AG10803 (cell line): ENCODE measurements at places on chromosomes 11 and 22.
A peak's percentile ranks its signal among the peaks of the same experiment; 100 is the strongest.

GRCh38 chr11:86043765-86044503 is 24.9 kb downstream of the PICALM start:
- no peak for DNase-seq

DNA sequence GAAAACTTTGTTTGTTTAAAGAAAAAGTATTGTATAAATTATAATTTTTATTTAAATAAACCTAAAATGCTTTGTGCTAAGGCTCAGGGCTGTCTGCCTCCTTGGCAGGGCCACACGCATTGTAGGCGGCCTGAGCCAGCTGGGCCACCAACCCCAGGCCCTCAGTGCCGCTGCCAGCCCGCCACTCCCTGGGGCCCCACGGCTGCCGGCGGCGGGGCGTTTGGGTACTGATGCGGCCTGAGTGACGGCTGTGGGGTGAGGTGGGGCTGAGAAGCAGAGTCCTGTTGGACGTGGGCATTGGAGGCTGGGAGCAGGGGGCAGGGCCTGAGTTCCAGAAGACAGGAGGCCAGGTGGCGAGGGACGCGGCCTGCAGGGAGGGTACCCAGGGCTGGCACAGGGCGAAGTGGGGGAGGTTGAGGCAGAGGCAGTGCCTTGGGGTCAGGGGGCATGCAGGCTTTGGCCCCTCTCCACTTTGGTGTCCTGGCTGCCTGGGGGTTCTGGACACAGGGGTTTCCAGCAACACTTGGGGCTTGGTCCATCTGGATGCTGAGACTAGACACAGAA is 58.3 kb downstream of the CERK start:
- no peak for DNase-seq

DNA sequence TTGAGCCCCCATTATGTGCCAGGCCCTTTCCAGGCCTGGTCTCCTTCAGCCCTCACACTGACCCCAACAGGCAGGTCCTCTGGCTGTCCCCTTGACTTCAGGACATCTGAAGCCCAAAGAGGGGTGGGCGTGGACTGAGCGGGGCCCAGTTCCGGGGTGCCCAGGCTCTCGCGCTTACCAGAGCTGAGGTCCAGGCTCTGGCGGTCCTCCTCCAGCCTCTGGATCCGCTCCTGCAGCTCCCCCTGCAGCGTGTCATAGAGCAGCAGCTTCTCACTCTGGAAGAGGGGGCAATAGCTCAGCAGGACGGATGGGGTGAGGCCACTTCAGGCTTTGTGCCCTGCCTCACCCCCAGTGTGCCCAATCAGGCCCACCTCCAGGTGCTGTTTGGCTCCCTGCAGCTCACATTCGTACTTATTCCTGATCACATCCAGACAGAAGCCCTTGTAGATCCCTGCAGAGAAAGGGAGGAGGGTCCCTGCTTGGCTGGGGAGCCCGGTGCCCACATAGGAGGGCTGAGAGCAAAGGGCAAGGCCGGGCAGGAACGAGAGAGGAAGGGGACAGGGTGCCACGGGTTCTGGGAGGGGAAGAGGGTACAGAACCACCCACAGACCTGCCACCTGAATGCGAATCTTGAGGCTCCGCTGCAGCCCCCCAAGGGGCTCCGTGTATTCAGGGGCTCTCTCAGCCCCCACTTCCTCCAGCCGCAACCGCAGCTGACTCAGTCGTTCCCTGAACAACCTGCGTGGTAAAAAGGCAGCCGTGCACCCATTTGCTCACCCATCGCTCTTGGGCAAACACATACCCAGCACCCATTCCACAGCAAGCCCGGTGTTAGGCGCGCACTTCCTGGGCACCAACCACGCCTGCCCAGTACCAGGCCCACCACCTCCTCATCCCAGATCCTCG is 4.1 kb downstream of the BRMS1 start:
- no peak for DNase-seq

- DNase-seq, result no peak
Observed at GRCh38 chr11:84089072-84090057, 803.2 kb upstream of the CCDC90B start.

DNA sequence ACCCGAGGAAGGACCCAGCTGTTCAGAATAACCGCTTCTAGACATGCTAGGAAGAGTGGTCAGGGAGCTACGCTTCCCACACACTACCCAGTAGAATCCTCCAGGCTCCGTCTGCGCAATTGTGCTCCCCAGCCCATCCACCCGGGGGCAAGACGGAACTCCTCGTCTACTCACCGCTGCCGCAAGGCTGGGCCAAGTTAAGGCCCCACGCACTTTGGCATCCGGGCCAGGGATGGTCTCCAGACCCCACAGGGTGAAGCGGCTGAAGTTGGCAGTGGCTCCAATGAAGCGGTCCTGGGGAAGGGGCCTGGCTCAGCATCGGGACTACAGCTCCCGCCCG is 757 bp downstream of the RNASEH2C start:
- DNase-seq, result peak; percentile 44

DNA sequence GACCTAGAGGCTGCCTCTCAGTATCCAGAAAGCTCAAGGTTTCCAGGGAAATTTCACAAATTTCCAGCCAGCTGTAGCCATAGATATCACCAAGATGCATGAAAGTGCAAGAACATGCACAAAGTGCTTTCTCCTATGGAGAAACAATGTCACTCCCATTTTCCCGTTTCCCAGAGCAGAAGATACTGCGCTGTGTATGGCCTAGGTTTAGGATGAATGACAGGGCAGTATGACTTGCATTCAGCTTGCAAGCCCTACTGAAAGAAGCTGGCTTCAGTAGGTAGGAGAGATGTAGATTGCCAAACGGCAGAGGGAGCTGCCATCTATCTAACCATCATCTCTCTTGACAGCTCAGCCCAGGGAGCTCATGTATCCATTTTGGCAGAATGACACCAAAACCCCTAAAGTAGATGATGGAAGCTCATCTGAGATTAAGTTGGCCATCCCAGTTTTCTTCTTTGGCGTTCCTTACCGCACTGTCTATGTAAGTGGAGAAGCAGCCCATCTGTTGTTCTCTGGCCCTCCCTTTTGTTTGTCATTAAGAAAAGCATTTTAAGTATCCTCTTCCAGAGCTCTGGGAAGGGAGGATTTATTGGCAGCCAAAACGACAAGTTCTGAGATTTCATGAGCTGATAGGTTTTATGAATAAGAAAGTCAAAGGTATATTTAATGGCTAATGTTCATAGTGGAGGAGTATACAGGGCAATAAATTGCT is 4.6 kb downstream of the TECTA start:
- DNase-seq, result no peak

DNA sequence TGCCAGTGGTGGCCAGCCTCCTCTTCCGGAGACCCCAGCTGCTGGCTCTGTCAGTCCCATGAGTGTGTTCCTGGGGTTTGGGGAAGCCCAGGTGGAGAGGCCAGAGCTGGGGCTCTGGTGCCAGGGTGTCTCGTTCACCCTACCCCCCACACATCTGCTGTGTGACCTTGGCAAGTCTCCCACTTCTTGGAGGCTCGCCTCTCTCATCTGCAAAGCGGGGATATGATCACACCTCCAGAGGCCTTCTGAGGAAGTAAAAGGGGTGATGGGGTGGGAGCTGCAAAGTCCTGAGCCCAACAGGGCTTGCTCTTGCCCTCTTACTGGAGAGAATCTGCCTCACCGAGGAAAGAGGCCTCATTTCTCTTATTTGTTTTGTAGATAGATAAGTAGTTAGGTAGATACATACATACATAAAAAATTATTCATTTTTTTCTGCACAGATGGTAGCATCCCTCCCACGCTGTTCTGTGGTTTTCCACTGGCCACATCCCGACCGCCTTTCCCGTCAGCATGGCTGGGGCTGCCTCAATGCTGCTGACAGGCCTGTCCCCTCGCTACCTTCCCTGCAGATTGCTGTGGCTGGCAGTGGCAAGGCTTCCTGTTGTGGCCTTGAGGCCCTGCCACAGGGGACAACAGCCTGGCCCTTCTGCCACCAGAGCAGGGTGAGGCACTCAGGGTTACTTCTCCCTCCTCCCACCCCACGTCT is 23.9 kb downstream of the MYO7A start:
- DNase-seq, result peak; percentile 9

GRCh38 chr11:99015634-99016454 is 4.9 kb upstream of the CNTN5 start:
- DNase-seq, result peak; percentile 47

DNA sequence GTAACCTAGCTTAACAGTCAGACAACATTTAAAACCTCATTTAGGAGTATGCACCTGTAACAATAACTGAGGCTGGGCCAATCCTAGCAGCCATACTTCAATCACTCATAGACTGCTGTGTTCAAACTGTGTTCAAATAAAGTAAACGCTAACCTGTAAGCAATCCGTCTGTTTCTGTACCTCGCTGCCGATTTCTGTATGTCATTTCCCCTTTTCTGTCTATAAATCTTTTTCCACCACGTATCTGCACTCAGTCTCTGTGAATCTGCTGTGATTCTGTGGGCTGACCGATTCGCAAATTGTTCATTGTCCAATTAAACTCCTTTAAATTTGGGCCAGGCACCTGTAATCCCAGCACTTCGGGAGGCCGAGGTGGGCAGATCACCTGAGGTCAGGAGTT is 12.3 kb downstream of the APOBEC3H start:
- DNase-seq, result no peak

DNA sequence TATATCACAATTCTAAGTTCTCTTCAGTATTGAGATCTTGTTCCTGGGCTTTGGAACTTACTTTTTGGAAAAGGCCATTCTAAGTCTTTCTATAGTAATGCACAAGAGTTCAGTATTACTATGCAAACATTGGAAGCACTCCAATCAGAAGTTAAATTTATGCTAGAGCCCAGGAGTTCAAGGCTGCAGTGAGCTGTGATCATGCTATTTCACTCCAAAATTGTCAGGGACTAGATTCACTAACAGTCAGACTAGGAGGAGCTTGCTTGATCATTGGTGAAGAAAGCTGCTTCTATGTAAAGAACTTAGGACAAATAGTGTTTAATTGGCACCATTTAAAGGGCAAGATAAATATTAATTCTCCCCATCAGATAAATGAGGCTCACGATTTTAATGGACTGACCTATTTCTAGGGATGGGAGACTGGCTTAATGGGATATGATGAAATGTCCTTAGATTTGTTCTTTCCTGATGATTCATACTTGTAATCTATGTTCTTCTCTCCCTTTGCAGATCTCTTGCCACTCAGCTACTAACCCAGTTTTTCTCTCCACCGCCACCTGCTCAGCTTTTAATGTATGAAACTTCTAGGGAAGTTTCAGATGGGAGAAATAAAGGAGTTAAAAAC is 32.6 kb upstream of the TMEM123 start:
- no peak for DNase-seq

DNA sequence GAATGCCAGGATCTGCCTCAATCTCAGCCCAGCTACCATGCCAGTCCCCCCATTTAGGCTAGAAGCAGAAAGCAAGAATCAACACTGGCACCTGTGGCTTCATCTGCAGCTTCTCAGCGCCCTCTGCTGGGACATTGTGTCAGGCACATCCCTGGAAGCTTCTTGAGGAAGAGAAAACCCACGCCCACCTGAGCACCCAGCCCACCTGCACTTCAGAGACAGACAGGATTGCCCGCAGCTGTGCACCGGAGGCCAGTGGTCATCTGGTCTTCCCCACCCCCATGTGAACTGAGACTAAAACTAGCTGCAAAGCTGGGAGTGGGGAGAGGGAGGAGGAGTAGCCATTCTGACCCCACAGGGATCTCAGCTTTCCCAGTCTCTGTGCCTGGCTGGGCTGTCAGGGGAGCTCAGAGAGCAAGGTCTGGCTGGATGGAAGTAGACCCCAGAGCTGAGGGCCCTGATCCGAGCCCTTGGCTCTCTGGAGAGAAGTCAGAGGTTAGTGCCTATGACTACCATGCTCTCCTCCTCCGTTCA is 66.8 kb downstream of the FEZ1 start:
- DNase-seq, result peak; percentile 50

DNA sequence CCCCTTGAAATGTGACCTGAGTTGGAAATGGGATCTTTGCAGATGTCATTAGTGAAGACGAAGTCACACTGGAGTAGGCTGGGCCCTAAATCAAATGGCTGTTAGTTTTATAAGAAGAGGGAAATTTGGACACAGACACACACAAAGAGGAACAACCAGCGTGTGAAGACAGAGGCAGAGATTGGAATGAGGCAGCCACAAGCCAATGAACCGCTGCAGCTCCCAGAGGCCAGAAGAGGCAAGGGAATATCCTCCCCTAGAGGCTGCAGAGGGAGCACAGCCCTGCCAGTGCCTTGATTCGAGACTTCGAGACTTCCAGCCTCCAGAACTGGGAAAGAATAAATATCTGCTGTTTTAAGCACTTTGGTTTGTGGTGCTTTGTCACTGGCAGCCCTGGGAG is 484.5 kb downstream of the MN1 start:
- DNase-seq, result no peak

- DNase-seq, result no peak
Observed at GRCh38 chr22:35065796-35066218, at the start of gene ISX. TSS of gene ISX (plus strand) at chr22:35066158. CDS start at chr22:35067088, 930 bp downstream.

DNA sequence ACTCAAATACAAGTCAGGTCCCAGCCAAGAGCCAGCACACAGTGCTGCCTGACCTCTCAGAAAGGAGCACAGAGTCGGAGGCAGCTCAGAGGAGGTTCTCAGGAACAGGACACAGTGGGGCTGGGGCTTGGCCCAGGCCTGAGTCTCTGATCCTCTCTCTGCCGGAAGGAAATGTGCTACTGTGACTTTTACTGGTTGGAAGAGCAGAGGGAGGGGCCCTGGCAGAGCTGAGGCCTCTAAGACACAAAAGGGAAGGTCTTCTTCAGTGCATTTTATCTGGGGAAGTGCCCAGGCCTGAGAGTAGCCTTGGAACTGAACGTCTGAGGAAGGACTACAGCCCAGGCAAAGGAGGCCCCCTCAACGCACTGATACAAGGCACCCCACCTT is 16.2 kb upstream of the CASTOR1 start:
- DNase-seq, result no peak

DNA sequence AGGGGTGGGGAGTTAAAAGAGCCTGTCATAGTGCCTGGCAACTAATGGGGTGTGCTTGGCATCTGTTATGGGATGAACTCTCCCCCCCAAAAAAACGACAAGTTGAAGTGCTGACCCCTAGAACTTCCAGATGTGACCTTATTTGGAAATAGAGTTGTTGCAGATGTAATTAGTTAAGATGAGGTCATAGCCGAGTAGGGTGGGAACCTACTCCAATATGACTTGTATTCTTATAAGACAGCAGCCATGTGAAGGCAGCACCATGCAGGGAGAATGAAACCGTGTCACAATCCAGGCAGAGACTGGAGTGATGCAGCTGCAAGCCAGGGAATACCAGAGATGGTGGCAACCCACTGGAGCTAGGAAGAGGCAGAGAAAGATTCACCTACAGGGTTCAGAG is 394.5 kb downstream of the TENM4 start:
- DNase-seq, result peak; percentile 31

DNA sequence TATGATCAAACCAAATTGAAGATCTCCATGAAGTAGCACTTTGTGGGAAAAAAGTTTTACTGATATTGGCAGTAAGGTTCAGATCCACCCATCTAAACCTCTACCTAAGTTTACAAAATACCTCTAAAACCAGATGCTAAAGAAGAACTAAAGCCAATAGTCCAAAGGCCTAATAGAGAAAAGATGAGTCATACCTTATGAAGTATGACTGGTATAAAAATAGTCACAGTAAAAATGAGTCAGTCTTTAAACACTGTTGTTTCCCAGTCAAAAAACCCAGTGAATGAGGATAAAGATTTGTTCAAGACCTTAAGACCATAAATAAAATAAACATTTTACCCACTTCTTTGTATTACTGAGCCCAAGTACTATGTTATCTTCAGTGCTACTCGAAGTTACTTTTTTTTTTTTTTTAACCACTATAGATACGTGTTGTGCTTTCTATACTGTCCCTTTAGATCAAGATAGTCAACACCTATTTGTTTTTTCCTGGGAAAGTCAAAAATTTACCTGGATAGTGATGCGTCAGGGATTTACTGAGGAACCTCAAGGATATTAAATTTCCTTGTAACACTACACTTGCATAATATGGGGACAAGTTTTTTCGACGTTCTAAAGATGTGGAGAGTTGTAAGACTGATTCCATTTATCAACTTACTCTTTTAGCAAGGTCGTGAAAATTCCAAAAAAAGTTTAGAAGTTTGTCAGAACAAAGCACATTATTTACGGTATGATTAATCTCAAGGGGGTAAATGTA is 87.3 kb downstream of the CCDC73 start:
- peak; percentile 56 for DNase-seq
